ENCODE measurements at places on chromosomes 12 and 14. TPM values are rescaled to one million over a fixed set of nuclear protein-coding genes. Genes with fewer than 3 reads are reported as not detected.
A peak's percentile ranks its signal among the peaks of the same experiment; 100 is the strongest.

DNA sequence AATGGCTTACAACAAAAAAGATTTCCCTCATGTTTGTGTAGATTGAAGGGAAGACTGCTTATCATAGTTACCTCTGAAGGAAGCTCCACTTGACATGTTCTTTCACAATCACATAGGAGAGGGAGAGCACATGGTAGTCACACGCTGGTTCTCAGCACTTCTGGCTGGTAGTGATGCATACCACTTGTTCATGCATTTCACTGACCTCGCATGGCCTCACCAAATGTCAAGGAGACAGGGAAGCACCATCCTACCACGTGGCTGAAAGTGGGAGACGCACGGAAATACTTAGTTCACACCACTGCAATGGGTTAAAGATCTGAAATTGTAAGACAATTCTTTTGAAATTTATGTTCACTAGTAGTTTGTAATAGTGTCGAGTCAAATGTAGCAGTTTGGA lies 74.0 kb downstream of the PDE3A start:
- no peak for DNase-seq

- DNase-seq: no peak
Observed at GRCh38 chr12:52498946-52499345, 5.9 kb upstream of the KRT6A start.

DNA sequence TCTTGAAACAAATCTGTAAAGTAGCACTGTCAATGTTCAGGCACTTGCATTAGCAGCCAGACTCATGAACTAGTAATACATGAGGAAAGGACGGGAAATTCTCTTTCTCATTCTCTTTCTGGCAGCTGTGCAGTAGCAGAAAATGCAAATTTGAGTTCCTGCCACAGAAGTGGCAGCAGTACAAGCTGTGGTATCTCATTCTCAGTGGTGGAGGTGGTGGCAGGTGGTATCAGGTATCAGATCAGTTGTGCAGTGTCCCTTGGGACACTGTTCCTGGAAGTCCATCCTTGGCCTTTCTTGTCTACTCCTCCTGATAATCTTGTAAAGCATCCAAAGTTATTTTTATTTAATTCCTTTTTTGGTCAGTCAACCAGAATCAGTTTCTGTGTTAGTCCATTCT lies 103.0 kb downstream of the C12orf42 start:
- no peak for DNase-seq

DNA sequence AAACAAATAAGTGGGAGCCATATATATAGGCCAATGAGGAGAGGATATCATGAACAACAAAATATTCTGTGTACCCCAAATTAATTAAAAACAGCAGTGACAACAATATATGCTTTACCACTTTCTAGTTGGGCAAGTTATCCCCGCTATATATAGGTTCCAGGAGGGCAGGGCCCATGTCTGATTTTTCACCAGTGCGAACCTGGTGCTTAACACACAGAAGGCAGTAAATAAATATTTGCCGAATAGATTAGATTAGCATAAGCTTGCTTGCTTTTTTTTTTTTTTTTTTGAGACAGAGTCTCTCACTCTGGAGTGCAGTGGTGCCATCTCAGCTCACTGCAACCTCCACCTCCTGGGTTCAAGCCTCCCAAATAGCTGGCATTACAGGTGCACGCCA lies 3.4 kb upstream of the MIP start:
- DNase-seq: no peak

- peak; percentile 81 for DNase-seq
Observed at GRCh38 chr12:7142056-7142644, 12.0 kb downstream of the CLSTN3 start.

- DNase-seq: no peak
Observed at GRCh38 chr14:33948869-33949408, 1.9 kb downstream of the EGLN3 start.

DNA sequence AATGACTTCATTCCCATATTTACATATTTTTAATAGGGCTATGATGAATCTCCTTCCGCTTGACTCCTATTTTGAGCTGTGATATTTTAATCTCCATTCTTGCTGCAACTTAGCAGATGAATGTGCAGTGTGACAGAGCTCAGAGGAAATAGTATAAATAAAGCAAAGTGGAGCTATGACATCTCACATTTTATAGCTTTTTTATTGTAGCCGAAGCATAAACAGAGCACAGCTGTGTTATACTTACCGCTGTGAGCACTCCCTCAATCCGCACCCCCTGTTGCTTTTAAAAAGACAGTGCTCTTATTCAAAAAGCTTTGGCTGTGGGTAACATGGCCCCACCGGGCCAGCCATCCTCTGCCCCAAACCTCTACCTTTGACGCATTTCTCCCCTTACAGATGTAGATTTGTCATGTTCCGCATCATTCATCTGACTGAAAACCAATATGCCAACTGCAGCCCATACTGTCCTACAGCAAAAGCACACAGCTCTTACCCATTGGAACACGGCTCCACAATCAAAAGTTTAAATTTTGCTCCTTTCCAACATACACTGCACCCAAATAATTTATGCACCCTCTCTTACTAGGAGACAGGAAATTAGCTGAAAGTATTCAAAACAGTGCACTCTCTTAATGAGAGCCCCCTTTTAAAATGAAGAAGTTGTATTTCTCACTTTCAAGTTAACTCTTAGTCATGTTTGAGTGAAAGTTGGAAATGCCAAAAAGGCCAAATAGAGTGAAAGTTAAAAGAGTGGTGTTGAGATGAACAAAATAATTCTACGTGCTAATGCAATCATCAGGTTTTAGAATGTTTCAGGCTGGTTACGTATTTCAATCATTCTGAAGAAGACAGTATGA lies 429.3 kb upstream of the SOX5 start:
- DNase-seq: no peak

GRCh38 chr12:117231750-117232149 lies 41.5 kb upstream of the FBXO21 start:
- DNase-seq: no peak

- DNase-seq: no peak
Observed at GRCh38 chr12:67474934-67475620, 173.5 kb upstream of the DYRK2 start.

DNA sequence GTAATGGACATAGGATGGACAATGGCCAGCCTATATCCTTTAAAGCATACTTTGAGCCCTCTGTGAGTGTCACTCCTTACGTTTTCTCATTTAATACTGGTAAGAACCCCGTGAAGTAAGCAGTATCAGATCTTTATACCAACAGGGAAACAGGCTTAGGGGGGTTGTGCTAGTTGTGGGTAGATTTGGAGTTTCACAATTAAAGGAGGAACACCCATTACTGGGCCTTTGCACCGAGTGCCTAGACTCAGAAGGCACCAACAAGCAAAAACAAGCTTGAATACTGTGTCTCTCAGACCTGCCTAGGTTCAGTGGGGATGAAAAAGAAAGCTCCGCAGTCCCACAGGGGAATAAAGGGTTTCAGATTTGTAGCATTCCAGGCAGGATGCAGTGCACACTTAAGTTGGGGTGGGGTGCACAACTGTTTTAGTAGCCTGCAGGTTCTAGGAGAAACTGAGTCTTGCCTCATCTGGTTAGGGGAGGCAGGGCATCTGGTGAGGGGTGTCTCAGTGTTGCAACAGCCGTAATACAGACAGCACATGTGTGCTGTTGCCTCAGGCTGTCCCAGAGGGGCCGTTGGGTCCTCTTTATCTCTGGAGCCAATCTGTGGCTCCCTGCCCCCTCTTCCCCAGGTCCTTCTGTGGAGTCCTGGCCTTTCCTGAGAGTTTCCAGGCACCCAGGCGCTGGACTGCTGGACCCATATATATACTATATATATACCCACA lies 51.2 kb downstream of the IRAK3 start:
- DNase-seq: no peak

GRCh38 chr12:52443966-52444365 lies 8.0 kb downstream of the KRT6B start:
- no peak for DNase-seq

GRCh38 chr12:18521461-18521860 lies 216.4 kb downstream of the PLCZ1 start:
- DNase-seq: no peak

DNA sequence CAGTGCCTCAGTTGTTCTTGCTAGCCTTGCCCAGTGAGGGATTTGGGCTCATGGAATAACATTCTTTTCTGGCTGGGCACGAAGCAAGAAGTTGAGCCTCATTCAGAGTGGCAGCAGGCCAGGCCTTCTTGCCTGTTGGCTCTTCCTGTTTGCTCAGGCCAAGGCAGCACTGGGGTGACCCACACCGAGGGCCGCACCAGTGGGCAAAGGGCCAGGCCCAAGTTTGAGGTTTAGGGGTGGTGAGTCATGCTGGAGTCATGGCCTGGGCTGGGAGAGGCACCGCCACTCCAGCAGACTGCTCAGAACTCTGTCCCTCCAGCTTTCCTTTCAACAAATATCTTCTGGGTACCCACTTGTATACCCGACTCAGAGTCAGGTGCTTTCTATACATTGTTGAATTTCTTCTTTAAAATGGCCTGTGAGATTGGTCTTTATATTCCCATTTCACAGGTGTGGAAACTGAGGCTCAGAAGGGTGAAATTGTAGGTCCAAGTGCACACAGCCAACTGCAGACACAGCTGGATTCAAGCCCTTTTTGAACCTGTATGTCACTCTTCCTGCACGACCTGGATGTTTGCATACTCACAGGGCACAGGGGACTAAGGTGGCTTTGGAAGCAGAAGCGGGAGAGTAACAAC lies 279.4 kb downstream of the FOXN3 start:
- DNase-seq: peak; percentile 79

DNA sequence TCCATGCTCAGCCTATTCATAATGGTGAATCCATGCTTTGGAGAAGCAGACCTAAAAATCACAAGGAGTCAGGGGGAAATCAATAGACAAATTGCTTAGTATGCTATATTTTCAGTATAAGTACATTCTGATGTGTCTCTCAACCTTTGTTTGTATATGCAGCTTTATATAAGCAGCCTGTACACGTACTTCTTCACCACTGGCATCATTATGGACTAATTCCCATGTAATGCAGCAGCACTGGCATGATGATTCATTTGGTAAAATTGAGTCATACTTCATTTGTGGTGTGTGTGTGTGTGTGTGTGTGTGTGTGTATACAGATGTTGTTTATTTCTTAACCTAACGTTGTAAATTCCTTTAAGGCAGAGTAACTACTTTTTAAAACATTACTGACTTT lies 10.9 kb downstream of the DCP1B start:
- peak; percentile 69 for DNase-seq

Gene TAS2R30
- total RNA-seq: 3.9 TPM

Gene ADGRD1
- total RNA-seq: 0.17 TPM

Gene TMEM132D
- not detected for total RNA-seq

Gene DNAH10
- total RNA-seq: under 0.01 TPM

Gene ETFRF1
- total RNA-seq: 18.7 TPM

Gene SVOP
- total RNA-seq: not detected

Gene OAS1
- 30.7 TPM for total RNA-seq

Gene HOXC9
- total RNA-seq: 0.68 TPM

Gene MMP14
- 73.3 TPM for total RNA-seq

Gene ARMH4
- 2.0 TPM for total RNA-seq

Gene AGAP2
- total RNA-seq: under 0.01 TPM

Gene LMNTD1
- total RNA-seq: 0.19 TPM
